Left colon (tissue), 2 donors: ENCODE measurements at places on chromosomes 1 and 21. TPM values are rescaled to one million over a fixed set of nuclear protein-coding genes. Genes with fewer than 3 reads are reported as not detected.

DNA sequence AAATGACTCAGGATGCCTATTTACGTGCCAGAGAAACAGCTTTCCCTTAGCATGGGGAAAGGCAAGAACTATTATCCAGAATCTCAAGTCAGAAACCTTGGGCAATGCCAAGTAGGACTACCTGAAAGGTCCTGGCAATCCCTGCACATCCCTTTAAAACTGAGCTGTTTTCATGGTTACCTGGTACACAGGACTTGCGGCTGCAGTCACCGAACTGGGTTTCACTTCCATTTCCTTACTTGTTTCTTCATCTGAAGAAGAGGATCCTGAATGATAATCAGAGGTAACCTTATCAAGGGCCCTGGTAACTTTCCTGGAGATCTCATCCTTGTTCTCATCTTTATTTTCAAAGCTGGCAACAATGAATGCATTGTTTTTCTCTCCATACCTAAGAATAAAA, 14.3 kb downstream of the BTG3 start:
- no peak for DNase-seq

DNA sequence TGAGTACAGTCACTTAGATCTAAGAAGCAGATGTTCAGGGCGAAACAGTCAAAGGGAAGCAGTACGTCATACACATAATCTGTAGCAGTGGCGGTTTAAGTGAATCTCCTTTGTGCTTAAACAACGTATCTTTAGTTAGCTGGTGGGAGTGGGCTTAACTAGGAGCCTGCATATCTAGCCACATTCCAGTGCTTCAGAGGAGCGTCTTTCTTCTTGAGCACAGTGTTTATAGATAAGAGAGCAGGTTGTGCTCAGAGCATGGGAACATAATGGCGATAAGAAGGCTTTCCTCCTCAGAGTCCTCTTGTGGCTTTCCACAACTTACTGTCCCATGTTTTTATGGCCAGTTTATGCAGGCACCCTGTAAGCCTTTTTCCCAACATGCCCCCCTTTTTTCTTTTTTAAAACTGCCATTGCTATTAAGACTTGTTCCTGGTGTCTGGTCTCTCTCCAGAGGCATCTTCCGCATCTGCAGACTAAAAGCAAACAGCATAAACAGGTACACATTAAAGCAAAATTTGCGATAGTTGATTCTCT, 3.2 kb downstream of the DAP3 start:
- DNase-seq: no peak

DNA sequence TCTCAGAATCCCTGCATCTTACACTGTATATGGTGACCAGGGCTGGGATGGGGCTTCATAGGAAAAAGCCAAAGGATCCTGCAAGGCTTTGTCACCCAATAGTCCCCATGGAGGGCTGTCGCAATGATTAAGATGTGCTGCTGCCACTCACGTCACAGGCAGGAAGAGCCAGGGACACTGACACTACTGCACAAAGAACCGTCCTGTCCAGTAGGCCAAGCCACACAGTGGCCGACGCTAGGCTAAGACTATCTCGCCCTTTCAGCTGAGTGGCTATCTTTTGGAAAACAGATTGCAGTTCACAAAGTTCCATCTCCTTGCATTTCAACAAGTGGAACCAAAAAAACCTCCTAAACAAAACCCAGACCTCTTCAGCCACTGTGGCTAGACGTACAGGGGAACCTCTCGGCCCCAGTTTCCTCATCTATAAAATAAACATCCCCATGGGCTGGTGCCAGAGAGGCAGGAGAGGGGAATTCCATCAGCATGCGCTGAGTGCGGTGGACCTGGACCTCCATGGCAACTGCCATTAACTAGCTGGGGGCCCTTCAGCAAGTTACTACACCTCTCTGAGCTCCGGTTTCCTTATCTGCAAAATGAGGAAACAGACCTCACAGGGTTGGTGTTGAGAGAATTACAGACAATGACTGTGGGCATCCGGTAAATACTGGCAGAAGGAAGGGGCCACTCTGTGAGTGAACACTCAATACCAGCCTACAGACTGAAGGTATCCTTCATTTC, 8.7 kb downstream of the CAPZB start:
- DNase-seq: no peak

UBL4B gene
- not detected for total RNA-seq

DNA sequence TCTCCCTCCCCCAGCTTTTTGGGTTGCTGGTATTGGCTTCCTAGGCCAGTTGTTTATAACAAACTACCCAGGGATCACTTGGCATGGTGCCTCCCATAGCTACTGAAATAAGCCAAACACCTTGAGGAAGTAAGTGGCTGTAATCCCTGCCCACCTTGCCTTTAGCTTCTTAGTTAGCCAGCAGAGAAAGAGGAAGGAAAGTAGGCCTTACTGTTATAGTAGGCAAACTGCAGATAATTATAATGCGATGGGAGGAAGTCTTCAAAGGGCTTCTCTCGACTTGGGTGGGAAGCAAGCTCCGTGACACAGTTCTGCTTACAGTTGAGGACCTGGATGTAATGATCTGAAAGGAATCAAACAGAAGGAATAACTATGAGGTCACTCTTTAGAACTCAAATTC, 8.2 kb downstream of the P3H1 start:
- no peak for DNase-seq

DNA sequence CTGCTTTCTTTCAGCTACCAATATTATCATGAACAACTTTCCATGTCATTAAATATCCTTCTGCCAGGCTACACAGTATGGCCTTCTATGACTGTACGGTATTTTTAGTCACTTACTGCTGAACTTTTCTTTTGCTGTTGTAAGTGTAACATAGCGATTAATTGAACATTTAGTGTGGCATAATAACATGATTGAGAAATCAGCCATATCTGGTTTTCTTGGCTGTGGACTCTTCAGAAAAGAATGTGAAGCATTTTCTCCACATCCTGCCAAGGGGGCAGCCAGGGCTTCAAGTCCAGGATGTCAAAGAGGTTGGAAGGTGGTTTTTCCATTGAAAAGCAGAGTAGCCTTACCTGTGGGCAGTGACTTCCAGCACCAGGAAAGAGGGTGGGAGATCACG, 8.8 kb upstream of the AHCYL1 start:
- no peak for DNase-seq
